Stimulated activated CD4-positive, alpha-beta T cell treated with anti-CD3 and anti-CD28 coated beads, TNF-alpha, amount 100 ng/mL, for 48 hours (primary cell): ENCODE measurements at places on chromosomes 12 and 14.

GRCh38 chr12:19947344-19947743 is 421.0 kb upstream of the PDE3A start:
- no peak for DNase-seq

GRCh38 chr14:68241862-68242487 is 422.4 kb downstream of the RAD51B start:
- no peak for DNase-seq

GRCh38 chr14:35044939-35045797 is 904 bp upstream of the FAM177A1 start:
- DNase-seq: no peak

GRCh38 chr12:32087306-32087705 is 19.3 kb upstream of the BICD1 start:
- no peak for DNase-seq

- DNase-seq: no peak
These were observed 102.8 kb downstream of the TGFB3 start for GRCh38 chr14:75879031-75879430.
